ENCODE measurements at places on chromosomes 4 and X.
A peak's percentile ranks its signal among the peaks of the same experiment; 100 is the strongest.

DNA sequence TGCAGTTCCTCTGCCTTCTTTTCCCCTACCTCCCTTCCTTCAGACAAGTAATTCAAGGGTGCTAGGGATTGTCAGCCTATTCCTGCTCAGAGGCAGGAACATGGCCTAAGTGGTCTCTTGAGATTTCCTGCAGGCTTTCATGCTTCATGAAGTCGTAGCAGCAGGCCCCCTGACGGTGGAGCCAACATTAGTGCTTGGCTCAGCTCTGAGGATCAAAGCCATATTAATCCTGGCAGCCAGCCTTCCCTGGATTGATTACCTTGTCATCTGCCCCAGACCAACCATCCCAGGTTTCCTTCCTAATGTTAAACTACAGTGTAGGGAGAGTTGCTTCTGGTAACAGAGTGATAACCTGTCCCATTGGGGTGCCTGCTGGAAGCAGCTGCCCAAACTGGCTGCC, 84.1 kb downstream of the SLC16A2 start:
- DNase-seq = no peak

- no peak for DNase-seq
Measured at GRCh38 chr4:156628858-156629257, 342.7 kb downstream of the PDGFC start.

GRCh38 chr4:60201052-60201673, 999.0 kb upstream of the ADGRL3 start:
- peak; percentile 13 for DNase-seq

DNA sequence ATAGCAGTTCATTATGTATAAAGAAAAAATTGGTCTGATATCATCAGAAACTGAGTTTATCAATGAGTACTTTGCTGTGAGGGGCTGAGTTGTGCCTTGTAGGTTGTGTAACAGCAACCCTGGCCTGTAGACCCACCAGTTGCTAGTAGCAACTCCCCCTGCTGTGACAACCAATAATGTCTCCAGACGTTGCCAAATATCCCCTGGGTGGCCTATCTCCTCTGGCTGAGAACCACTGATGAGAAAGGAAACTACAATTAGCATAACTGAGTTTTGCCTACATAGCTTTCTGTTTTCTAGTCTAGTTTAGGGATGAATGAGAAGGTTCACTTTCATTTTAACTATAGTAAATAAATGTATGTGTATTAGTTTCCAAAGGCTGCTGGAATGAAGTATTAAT, 234.1 kb downstream of the CPE start:
- DNase-seq = no peak

GRCh38 chr4:153234885-153235284, 30.6 kb downstream of the TRIM2 start:
- DNase-seq = no peak

All from activated naive CD4-positive, alpha-beta T cell treated with anti-CD3 and anti-CD28 coated beads, Interleukin-2, amount 50 U/mL, for 16 hours (primary cell).